ENCODE measurements at places on chromosomes 12 and 14. TPM values are rescaled to one million over a fixed set of nuclear protein-coding genes. Genes with fewer than 3 reads are reported as not detected.

Gene SPTSSA
- total RNA-seq = 77.1 TPM

Gene SLCO1B1
- total RNA-seq = not detected

Gene SRSF9
- 195 TPM for total RNA-seq

Gene DCN
- 1,360 TPM for total RNA-seq

Gene C14orf180
- 6.4 TPM for total RNA-seq

Gene PTPRB
- 29.5 TPM for total RNA-seq

Gene PYGL
- 7.3 TPM for total RNA-seq

Gene MAP3K9
- 3.0 TPM for total RNA-seq

Gene KIF5A
- total RNA-seq = 0.32 TPM

Gene DBX2
- total RNA-seq = 0.06 TPM

Gene RIC8B
- total RNA-seq = 11.7 TPM

Gene RIPK3
- total RNA-seq = 10.4 TPM

Gene IL31
- total RNA-seq = not detected

Gene SLCO1B3
- not detected for total RNA-seq

Gene CISTR
- not detected for total RNA-seq

Gene BDKRB2
- 0.18 TPM for total RNA-seq

Gene CMKLR1
- 19.9 TPM for total RNA-seq

Gene SAMD15
- 1.5 TPM for total RNA-seq

Gene ANO2
- total RNA-seq = not detected

Gene ACSS3
- total RNA-seq = 84.5 TPM

Gene TAS2R14
- 1.9 TPM for total RNA-seq

Gene AMN
- total RNA-seq = 0.17 TPM

Gene HOXC10
- 4.5 TPM for total RNA-seq

Gene KCNA5
- 0.12 TPM for total RNA-seq

Gene IL23A
- not detected for total RNA-seq

Gene HOXC13
- not detected for total RNA-seq

Gene CARMIL3
- 0.61 TPM for total RNA-seq

Gene PLEKHG7
- not detected for total RNA-seq

Gene IFI27L1
- 122 TPM for total RNA-seq

Gene ASIC1
- 0.65 TPM for total RNA-seq

Gene ZNF891
- 1.4 TPM for total RNA-seq

Gene KRT82
- not detected for total RNA-seq

Gene VPS37B
- 26.9 TPM for total RNA-seq

Gene KRT86
- 1.6 TPM for total RNA-seq

Gene LARP4
- 44.3 TPM for total RNA-seq

Gene ACYP1
- 33.0 TPM for total RNA-seq

Gene TBX3
- 344 TPM for total RNA-seq

Gene KRT77
- not detected for total RNA-seq

Gene DPY19L2
- total RNA-seq = 16.7 TPM

Gene PLCZ1
- total RNA-seq = not detected

Gene EFCAB11
- 5.0 TPM for total RNA-seq

Gene IL26
- not detected for total RNA-seq

Gene HCFC2
- total RNA-seq = 19.8 TPM

Gene LRP1-AS
- total RNA-seq = not detected

Gene SPIC
- not detected for total RNA-seq

Gene C14orf132
- 25.2 TPM for total RNA-seq

Gene CACNA2D4
- total RNA-seq = 3.0 TPM

Gene CDKN3
- total RNA-seq = not detected

Gene CLEC2B
- 14.8 TPM for total RNA-seq

Gene GPR162
- total RNA-seq = 11.9 TPM

Gene LRP1
- total RNA-seq = 139 TPM

Gene PGF
- total RNA-seq = 4.8 TPM

Gene DLK1
- 1,802 TPM for total RNA-seq
